ENCODE measurements at places on chromosomes 11 and 22.

- no peak overlapping the region for H3K27ac ChIP-seq
- DNase-seq: no peak
- H3K27me3 ChIP-seq: no peaks in the 10 kb centered on the region
- no peak overlapping the region for H3K4me3 ChIP-seq
These were observed 225.1 kb upstream of the PITPNB start for GRCh38 chr22:28143961-28144745.

DNA sequence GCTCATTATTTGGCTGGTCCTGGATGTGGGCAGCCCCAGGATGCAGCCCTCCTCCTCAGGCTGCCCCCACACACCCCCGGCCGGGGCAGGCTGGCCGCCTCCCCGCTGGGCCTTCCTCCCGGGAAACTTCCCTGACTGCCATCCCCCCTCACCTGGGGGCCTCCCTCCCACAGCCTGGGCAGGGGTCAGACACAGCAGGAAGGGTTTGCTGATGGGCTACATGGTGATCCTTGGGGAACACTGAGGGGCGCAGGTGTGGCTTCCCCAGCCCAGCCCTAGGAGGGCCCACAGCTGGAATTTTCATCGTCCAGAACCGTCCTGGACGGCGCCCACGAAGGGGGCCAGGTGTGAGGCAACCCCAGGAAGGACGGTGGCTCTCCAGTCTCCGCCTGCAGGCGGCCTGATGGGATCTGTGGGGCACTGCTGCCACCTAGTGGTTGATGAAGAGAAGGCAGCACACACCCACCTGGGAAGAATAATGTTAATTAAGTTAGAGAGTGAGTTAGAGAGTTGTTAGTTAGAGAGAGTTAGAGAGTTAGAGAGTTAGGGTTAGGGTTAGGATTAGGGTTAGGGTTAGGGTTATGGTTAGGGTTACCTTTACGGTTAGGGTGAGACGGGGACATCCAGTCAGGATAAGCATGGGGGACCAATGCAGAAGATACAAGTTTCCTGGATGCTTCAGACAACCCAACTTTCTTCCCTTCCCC is 75.9 kb upstream of the PRR5 start:
- no peaks in the 10 kb centered on the region for H3K36me3 ChIP-seq
- H3K27ac ChIP-seq: no peak overlapping the region
- no peak overlapping the region for H3K4me3 ChIP-seq
- 0 out of 2 replicates have a peak, but pooled peaks cover 2% of the 10 kb centered on the region for H3K4me1 ChIP-seq

- peaks cover 12% of the 10 kb centered on the region for H3K4me1 ChIP-seq
- no peaks in the 10 kb centered on the region for H3K36me3 ChIP-seq
- no peak overlapping the region for H3K27ac ChIP-seq
- H3K4me3 ChIP-seq: peak overlapping the region; percentile 57
These were observed 577 bp upstream of the DKK3 start for GRCh38 chr11:12008790-12009616.

- H3K27me3 ChIP-seq: no peaks in the 10 kb centered on the region
- H3K4me3 ChIP-seq: no peak overlapping the region
- no peak for DNase-seq
- no peaks in the 10 kb centered on the region for H3K4me1 ChIP-seq
These were observed 237.2 kb downstream of the DDX10 start for GRCh38 chr11:108902027-108902469.

- H3K27me3 ChIP-seq: no peaks in the 10 kb centered on the region
- H3K27ac ChIP-seq: no peak overlapping the region
- H3K4me3 ChIP-seq: no peak overlapping the region
- H3K4me1 ChIP-seq: no peaks in the 10 kb centered on the region
These were observed 33.4 kb upstream of the HORMAD2 start for GRCh38 chr22:30046716-30047363.

DNA sequence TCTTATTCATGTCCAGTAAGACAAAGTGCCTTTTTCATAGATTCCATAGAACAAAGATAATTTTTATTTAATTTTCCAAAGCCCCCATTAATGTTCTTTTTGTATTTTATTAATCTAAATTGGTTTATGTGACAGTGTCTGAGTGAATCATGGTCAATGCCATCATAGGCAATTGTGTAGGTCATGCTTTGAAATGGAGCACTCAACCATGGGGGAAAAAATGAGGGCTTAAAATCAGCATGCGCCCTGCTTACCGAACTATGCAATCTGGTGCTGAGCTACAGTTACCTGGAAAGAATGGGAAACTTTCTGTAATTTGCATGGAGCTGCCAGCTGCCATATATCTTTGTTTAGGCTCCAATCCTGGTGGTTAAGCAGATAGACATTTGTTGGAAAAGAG is 28.4 kb upstream of the RAB38 start:
- H3K4me1 ChIP-seq: no peaks in the 10 kb centered on the region
- DNase-seq: no peak
- H3K27ac ChIP-seq: no peak overlapping the region

- H3K4me1 ChIP-seq: no peaks in the 10 kb centered on the region
- H3K4me3 ChIP-seq: no peak overlapping the region
- no peak for DNase-seq
- H3K36me3 ChIP-seq: no peaks in the 10 kb centered on the region
These were observed 78.2 kb downstream of the KCNC1 start for GRCh38 chr11:17812865-17813187.

GRCh38 chr11:789943-790342 is at the start of gene CEND1:
TSS of gene CEND1 (minus strand) at chr11:790090. CDS start at chr11:788576, 1,514 bp downstream.
- H3K27ac ChIP-seq: no peak within 1 kb of the TSS
- H3K4me3 ChIP-seq: no peak within 1 kb of the TSS
- H3K27me3 ChIP-seq: no peaks in the 10 kb centered on the region
- no peak for DNase-seq

- H3K4me3 ChIP-seq: no peak overlapping the region
- H3K27ac ChIP-seq: no peak overlapping the region
- no peaks in the 10 kb centered on the region for H3K27me3 ChIP-seq
- no peaks in the 10 kb centered on the region for H3K36me3 ChIP-seq
- peaks cover 2% of the 10 kb centered on the region for H3K4me1 ChIP-seq
These were observed 47.9 kb upstream of the DDI1 start for GRCh38 chr11:103988595-103988969.

DNA sequence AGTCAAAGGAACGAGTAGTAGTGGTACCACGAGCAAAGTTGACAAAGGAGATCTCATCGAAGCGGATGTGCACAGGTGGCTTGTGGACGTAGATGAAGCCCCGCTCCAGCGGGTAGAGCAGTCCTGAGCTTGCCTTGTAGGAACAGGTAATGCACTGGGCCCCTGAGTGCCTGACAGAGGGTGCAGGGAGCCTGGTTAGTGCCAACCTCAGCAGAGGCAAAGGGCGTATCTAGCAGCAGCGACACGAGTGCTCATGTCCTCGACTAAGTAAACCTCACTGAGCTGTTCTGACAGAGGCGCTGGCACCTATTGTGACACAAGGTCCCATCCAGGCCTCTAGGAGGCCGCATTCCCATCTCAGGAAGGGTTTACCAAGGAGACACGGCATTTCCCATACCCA is 4.0 kb downstream of the SSRP1 start:
- no peaks in the 10 kb centered on the region for H3K27me3 ChIP-seq
- H3K4me3 ChIP-seq: no peak overlapping the region

DNA sequence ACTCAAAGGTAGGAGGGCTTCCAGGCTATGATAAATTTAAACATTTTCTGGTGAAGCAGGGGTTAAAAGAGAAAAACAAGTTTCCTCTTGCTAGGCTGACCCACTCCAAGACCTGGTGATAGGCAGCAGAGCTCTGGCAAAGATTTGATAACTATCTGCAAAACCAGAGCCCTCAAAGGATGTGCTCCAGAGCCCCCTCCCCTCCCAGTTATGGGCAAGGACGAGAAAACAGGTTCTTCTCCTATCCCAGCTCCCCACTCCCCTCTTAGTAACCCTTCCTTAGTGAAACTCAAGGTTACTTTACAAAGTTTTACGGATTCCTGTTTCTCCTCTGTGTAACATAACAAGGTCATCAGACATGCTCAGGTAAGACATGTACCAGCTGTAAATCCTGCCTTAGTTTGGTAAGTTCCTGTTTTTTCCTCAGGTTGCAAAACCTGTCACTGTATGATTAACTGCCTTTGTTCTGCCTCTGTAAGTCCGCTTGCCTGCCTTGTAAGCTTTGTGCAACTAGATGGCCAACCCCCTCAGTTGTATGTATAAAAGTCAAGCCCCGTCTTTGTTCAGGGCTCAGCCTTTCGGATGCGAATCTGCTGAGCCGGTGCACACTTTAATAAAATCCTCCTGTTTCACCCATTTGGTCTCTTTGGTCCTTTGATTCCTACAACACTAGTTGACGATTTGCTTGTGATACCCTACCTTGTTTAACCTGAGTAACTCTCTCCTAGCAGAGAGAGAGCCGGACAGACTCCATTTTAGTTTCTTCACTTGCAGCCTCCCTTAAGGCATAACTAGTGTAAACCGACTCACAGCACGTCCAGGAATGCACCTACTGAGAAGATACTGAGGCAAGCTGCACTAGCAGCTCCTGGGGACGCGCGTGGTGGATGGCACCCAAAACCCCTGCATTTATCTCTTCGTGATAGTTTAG is 13.9 kb downstream of the APOBEC3H start:
- no peaks in the 10 kb centered on the region for H3K36me3 ChIP-seq
- no peak overlapping the region for H3K4me3 ChIP-seq
- peaks cover 3% of the 10 kb centered on the region for H3K4me1 ChIP-seq
- DNase-seq: no peak
- H3K27ac ChIP-seq: no peak overlapping the region

DNA sequence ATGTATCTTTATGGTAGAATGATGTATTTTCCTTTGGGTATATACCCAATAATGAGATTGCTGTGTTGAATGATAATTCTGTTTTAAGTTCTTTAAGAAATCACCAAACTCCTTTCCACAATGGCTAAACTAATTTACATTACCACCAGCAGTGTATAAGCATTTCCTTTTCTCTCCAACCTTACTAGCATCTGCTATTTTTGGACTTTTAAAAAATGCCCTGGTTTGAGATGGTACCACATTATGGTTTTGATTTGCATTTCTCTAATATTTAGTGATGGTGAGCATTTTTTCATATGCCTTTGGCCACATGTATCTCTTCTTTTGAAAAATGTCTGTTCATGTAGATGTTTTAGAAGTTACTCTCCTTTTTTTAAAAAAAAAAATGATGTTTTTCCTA is 142.0 kb downstream of the METTL15 start:
- no peaks in the 10 kb centered on the region for H3K4me1 ChIP-seq
- H3K27ac ChIP-seq: no peak overlapping the region
- no peaks in the 10 kb centered on the region for H3K27me3 ChIP-seq
- H3K4me3 ChIP-seq: no peak overlapping the region

Data from iPS DF 6.9 (cell line).